CD8-positive, alpha-beta T cell (primary cell): ENCODE measurements at places on chromosomes 2 and 18.

- no peak for DNase-seq
Observed at GRCh38 chr2:62362561-62362960, 143.4 kb downstream of the TMEM17 start.

GRCh38 chr2:160205505-160205904 is 5.4 kb upstream of the ITGB6 start:
- no peak for DNase-seq

- no peak for DNase-seq
Observed at GRCh38 chr18:79545736-79546171, 133.8 kb upstream of the CTDP1 start.

GRCh38 chr2:127142663-127143630 is 36.0 kb upstream of the BIN1 start:
- no peak for DNase-seq

GRCh38 chr2:69581774-69582581 is 61.6 kb downstream of the AAK1 start:
- peak; percentile 20 for DNase-seq

DNA sequence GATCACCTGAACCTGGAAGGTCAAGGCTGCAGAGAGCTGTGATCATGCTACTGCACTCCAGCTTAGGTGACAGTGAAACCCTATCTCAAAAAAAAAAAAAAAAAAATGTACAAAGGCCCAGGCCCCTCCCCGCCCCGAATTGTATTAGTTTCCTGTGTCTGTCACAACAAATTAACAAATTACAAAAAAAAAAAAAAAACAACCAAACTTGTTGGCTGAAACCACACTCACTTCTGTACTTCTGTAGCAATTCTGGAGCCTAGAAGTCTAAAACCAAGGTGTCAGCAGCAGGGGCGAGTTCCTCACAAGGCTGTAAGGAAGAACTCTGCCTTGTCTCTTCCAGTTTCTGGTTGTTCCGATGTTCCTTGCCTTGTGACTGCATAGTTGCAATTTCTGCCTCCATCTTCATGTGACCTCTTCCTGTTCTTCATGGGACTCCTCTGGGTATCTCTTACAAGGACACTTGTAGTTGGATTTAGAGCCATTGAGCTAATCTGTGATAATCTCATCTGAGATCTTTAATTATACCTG is 100.8 kb upstream of the ZSWIM2 start:
- DNase-seq = no peak
